Left hindlimb (tissue), 1 donor: ENCODE measurements at places on chromosomes 7 and 10.

- DNase-seq, result no peak
Measured at GRCh38 chr7:11373546-11374142, 400.0 kb downstream of the PHF14 start.

DNA sequence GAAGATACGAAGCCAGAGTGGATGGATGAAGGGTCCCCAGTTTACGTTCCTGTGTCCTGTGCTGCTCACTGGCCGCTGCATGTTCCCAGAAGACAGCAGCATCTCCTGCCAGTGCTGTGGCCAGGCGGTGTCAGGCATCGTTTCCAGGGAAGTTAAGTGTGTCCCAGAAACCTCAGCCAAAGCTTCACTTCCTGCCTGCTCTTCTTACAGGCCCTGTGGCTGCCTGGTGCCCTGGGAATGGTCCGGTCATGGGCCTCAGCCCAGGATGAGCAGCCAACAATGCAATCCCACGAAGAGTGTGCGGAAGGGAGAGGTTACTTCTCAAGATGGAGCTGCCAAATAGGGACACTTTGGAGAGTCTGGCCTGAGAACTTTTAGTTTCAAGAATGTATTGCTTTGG, 99.7 kb upstream of the TARP start:
- DNase-seq, result no peak

GRCh38 chr10:78250313-78251015, 216.8 kb downstream of the RPS24 start:
- DNase-seq, result no peak

DNA sequence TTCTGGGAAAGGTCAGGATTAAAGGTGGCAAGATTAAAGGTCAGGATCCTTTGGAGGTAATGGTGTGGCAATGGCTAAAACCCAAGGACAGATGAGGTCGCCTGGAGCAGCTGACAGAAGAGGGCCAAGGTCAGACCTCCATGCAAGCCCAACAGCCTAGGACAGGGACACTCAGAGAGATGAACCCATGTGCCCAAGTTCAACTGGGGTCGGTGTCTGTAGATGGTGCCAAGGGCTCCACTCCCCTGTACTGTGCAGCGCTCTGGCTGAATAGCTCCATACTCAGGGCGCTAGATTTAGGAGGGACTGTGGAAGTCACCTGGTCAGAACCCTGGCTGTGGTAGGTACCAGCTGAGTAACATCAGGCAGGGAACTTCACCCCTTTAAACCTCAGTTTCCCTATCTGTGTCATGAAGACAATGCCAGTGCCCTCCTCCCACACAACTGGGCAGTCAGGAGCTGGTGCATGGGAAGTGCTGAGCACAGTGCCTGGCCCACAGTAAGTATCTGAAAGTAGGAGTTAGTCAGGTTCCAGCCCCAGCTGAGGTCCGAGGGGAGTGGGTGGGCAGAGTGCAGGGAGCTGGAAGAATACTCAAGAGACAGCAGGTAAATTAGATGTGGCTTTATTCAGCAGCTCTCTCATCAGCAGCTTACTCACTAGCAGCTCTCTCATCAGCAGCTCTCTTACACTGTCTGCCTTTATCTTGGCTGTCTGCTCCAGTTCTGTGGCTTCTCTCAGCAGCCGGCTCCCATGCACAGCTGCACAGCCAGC, 327.1 kb downstream of the GLRX3 start:
- no peak for DNase-seq

DNA sequence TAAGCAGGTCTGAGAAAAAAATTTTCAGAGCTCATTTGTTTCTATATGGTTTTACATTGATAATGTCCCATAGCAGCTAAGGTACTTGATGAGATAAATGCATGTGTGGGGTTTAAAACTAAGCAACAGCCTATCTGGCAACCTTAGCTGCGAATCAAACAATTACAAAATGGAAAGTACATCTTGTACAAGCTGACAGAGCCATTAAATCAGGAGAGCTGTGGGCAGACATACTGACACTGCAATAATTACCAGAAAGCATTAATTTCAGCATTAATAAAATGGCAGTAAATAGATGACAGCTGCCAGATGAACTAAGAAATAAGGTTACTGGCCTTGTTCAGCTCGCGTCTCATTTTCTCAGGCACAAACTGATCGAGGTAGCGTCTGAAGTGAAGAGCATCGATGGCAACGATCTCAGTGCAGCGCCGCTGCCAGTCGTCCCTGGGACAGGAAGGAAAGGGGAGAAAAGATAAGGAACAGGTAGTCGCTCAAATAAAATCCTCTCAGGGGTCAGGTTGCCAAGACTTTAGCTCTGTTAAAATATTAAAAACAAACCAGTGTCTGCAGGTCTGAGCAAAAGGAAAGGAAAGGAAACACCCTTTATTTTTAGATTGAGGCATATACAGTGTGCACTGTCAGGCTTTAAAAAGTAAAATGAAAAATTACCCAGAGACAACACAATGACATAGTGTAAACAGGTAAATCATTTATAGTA, 79.7 kb upstream of the OGDHL start:
- DNase-seq, result no peak

GRCh38 chr10:32982911-32983909, 25.2 kb upstream of the ITGB1 start:
- no peak for DNase-seq

GRCh38 chr7:22980422-22980821, 33.5 kb downstream of the HYCC1 start:
- no peak for DNase-seq

DNA sequence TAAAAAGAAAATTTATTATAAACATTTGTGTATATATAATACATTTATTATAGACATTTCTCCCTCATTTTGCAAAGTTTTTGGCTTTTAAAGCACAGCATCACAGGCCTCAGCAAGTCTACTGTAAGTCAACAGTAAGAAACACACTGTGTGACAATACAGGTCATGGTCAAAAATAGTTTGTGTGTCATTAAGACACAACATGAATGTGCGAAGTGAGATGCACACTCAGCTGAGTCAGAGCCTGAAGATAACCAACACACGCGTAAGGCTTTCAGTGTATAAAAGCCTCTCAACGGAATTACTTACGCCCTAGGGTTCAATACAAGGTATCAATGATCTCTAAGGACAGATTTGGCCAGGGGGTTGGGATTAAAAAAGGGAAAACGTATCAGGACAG, 157.6 kb downstream of the PIP4K2A start:
- DNase-seq, result no peak

DNA sequence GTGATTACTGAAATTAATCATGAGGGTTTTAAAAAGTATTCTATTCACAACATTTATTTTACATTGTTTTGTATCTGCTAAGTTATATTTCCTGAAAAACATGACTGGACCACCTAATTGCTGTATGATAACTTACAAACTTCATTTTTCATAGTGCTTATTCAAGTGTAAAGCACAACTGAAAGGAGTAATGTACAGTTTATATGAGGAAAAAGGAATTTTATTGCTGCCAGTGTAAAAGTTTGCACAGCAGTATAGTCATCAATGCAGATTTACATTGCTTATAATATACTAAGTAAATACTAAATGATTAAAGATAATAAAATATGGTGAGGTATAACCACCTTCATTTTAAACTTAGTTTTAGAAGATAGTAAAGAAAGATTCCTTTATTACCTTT, 4.0 kb downstream of the PTEN start:
- no peak for DNase-seq
